ENCODE measurements at places on chromosomes 6 and 20.

GRCh38 chr6:89927264-89927663 is 33.0 kb downstream of the GJA10 start:
- DNase-seq, result no peak

DNA sequence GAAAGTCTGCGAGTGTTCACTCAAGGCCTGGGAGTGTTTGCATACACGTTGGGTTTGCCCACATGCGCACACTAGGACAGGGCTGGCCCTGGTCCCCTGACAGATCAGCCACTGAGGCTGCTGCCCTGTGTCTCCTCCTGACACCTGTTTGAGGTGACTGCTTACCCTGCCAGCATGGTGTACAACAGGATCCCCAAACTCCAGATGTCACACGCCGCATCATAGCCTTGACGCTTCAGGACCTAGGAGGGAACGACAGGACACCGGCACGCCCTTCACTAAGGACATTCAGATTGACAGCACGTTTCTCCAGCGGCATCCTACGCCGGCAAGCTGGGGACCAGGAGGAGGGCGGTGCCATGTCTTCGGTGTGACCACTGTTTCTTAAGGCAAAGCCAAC is 37.0 kb upstream of the MPC1 start:
- DNase-seq, result no peak

DNA sequence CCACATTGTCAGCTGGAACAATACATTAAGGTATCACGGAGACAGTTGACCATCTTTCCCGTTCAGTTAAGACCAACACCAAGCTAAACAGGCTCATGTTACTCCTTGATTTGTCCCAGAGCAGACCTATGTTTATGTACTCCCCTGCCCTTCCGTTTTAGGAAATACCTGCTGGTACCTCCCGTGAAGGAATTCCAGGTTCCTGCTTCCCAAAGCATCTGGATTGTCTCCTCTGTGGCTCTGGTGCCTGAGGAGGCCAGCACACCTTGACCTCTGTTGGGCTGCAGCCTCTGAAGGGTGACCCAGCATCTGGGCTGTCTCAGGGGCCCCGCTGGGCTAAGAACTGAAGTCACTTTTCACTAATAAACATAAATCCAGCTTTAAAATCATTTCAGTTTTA is 647.8 kb upstream of the MARCKS start:
- DNase-seq, result no peak

DNA sequence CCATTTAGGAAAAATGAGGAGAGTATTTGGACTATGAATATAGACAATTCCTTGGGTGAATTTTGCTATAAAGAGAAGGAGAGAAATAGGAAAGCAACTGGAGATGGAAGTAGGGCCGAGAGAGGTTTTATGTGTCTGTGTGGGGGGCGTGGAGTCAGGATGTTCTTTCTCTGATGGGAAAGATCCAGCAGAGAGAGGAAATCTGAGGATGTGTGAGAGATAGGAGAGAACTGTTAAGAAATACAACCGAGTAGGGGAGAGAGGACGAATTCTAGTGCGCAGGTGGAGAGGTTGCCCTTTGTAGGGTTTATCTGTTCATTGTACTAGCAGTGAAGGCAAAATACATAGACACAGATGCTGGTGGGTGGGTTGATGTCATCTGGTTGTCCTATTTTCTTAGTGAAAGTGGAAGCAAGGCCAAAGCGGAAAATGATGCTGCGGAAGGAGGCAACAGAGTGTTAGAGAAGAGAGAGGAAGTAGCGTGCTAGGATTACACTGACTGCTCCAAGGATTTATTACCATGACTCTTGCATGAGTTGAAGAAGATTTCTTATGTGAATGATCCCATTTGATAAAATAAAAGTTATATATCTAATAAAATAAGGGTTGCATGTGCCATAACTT is 57.7 kb downstream of the CLVS2 start:
- DNase-seq, result no peak

DNA sequence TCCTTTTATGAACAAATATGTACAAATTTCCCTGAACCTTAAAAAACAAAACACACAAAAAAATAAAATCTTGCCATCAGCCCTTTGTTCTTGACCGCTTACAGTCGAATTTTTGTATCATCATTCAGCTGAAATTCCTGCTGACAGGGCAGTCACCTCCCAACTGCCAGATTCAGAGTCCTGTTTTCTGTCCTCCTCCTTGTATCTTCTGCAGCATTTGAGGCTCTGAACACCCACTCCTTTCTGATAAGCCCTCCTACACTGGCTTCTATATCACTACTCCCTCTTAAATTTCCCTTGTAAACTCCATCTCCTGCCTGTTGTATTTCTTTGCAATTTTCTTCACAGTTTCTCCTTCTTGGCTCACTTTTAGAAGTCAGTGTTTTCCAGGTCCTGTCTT is 77.8 kb upstream of the CCN6 start:
- DNase-seq, result no peak

- no peak for DNase-seq
Observed at GRCh38 chr20:61510778-61511330, 258.8 kb downstream of the CDH4 start.

DNA sequence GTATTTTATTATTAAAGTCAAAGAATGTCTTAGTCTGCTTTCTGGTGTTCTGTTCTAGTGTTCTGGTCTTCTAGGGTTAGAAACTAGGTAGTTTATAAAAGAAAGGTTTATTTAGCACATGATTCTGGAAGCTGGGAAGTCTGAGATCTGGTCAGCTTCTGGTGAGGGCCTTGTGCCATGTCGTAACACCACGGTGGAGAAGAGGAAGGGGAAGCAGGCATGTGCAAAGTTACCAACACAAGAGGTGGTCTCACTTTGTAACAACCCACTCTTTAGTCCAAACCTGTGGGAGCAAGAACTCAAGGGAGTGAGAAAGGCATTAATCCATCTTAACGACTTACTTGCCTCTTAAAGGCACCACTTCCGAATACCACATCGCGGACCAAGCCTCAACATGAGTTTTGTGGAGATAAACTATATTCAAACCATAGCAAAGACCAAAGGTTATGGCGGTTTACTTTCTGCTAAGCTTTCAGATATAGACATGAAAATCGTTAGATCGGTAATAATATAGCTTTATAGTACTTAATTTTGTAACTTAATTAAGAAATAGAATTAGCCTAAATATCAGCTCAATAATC is 99.4 kb downstream of the NCOA3 start:
- no peak for DNase-seq

DNA sequence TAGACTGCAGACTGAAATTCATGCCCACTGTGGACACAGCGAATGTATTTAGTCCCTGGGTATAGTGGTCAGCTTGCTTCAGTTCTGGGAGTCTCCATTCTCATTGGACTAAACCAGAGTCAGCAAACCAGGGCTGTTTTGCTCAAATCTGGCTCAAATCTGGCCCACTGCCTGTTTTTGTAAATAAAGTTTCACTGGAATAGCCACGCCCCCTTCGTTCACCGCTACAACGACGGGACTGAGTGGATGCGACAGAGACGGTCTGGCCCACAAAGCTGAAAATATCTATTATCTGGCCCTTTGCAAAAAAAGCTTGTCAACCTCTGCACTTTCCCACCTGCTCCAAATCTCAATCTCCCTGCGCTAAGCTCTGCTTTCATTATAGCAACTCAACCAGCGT is 135.4 kb downstream of the BMP7 start:
- DNase-seq, result no peak

DNA sequence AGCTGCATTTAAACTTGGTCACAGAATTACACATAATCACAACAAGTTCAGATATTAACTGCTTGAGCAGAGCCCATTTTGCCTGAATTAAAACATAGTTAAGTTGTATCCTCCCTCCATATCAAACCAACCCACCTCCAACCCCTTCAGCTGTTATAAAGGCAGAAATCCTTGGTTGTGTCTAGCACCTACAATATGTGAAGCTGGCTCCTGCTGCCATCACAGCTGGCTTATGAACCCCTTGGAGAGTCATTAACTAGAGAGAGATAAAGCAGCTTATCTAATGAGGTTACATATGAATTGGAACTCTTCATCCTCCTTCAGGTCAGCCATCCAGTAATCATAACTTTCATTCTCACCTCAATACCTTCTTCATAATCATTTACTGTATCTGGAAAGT is 101.8 kb downstream of the EPHA7 start:
- DNase-seq, result no peak

GRCh38 chr6:130288065-130288464 is 65.3 kb upstream of the SAMD3 start:
- DNase-seq, result no peak

- DNase-seq, result no peak
Observed at GRCh38 chr20:59165396-59165795, 1.8 kb downstream of the ZNF831 start.

DNA sequence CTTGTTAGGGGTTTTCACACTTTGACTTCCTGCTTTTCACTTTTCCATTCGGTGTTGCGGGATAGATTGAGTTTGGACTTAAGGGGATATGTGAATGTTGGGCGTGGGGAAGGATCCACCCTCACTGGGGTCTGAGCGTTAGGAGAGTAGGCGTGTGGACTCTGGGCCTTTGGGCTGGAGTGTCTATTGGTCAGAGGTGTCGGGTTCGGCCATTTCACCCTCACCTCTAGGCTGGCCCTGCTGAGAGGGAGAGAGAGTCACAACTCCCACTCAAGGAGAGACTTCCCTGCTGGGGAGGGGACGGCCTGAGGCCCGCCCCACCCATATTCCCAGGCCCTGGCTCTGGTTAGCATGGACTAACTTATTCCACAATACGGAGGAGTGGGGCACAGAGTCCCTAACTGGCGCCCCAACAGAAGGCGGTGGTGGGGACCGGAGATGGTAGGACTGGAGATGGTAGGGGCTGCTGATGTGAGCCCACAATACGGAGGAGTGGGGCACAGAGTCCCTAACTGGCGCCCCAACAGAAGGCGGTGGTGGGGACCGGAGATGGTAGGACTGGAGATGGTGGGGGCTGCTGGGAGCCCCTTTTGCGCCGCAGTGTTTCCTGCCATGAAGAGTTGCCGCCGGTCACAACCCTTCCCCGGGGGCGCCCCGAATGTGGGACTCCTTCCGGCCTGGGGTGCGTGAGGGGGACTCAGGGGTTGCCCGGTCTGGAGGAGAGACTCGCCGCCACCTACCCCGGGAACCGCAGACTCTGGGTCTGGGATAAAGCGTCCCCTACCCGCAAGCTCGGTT is 1.4 kb upstream of the PTPRA start:
- DNase-seq, result no peak

DNA sequence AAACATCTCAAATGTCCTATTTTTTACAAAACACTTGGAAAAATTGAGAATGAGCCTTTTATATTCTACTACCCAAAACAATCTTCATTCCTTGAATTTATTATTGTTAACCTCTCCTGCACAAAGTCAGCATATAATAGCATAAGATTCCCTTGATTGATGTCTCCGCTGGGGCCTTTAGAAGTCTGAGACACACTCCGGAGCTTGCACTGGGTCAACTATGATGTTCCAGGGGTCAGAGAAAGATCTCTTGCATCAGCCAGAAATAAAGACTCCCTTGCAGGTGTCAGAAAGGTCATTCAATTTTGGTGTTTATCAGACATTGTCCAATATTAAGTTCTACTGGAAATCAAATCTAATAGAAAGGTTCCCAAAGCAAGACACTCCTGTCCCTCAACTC is 29.7 kb upstream of the NHSL1 start:
- no peak for DNase-seq

DNA sequence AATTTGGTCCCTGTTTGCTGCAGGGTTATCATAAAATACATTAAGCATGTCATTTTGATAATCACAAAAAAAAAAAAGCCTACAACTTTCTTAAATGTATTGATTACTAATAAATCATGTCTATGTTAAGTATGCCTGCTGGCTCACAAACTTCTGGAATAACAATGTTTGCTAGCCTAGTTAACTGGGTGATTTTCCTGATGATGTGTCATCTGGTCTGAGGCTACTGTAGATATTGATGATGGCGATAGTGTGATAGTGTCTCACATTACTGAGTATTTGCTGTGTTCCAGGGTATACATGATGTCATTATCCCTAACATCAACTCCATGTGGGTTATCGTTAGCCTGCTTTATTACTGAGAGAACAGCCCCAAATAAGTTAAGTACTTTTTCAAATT is 86.2 kb upstream of the VSTM2L start:
- no peak for DNase-seq

DNA sequence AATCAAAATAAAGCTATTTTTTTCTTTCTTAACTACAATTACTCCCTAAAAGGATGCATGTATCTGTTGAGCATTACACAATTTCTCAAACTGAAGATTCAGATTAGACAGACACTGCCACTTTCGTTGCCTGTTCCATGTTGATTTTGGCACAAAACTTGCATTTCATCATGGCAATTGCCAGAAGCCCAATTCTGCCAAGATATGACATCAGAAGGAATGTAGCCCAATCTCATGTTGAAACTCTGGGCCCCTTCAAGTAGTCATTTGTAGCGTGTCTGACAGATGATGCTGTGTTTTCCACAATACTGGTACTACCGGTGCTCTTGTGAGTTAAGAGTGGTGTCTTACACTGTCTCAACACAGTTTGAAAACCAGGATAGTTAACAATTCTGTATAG is 705.4 kb downstream of the PTPRT start:
- DNase-seq, result no peak

- no peak for DNase-seq
Observed at GRCh38 chr6:97009781-97010492, 85.4 kb downstream of the KLHL32 start.

GRCh38 chr6:26319405-26320128 is 45.4 kb upstream of the BTN3A2 start:
- no peak for DNase-seq

- no peak for DNase-seq
Observed at GRCh38 chr6:118152524-118152923, 245.5 kb downstream of the SLC35F1 start.

- DNase-seq, result no peak
Observed at GRCh38 chr6:111770263-111771093, 102.8 kb downstream of the FYN start.

DNA sequence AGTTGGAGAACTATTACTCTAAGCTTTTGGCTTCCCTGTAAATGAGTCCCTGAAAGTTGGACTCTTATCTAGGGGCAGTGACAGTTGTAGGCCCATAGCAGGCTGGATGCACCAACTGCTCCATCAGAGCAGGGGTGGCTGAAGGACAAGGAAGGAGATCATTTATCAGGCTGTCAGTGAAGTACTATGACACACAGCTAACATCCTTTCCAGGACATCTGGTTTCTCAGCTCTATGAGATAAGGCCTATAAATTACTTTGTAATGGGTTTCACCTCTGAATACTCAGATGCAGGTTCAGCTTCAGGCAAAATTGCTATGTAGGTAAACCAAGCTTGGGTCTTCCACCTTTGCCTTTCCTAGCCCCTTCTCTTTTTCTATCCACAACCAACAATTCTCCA is 468.5 kb downstream of the KIF16B start:
- no peak for DNase-seq

GRCh38 chr20:25369529-25369928 is 21.1 kb downstream of the ABHD12 start:
- DNase-seq, result no peak

DNA sequence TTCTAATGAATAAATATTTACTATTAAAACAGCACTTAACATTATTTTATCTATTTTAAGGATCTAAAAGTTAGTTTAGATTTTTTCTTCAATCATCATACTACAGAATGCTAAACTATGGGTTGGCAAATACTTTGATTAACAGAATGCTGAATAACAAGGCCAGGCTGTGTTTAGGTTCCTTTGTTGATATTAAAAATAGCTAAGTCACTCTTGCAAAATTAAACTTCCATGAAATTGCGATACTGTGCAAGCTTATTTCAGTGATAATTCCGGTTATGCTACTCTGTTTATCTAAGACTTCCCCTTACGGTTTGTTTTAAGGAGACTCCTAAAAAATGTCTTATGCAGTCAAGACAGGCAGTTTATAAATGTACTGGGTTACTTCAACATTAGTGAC is 2.8 kb downstream of the RNF24 start:
- no peak for DNase-seq

- DNase-seq, result no peak
Observed at GRCh38 chr6:48563433-48563832, 452.4 kb upstream of the PTCHD4 start.

Measured in HS-5 (cell line).